ENCODE measurements at places on chromosomes 2 and 18.

DNA sequence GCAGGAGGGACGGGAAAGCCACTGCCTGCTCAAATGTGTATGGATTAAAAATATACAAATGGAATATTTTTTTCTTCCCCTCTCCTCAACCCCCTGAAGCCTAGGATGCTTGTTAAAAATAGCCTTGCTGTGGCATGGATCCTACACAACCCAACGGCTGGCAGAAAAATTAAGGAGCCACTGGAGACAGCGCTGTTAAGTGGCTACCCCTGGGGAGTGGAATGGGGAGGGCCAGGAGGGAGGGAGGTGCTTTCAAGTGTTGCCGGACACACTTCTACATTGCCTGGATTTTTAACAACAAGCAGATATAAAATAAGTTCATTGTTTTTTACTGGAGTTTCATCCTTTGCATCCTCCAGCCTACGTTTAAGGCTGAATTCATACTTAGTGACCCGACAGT, 66.6 kb downstream of the ZBTB7C start:
- DNase-seq = no peak

DNA sequence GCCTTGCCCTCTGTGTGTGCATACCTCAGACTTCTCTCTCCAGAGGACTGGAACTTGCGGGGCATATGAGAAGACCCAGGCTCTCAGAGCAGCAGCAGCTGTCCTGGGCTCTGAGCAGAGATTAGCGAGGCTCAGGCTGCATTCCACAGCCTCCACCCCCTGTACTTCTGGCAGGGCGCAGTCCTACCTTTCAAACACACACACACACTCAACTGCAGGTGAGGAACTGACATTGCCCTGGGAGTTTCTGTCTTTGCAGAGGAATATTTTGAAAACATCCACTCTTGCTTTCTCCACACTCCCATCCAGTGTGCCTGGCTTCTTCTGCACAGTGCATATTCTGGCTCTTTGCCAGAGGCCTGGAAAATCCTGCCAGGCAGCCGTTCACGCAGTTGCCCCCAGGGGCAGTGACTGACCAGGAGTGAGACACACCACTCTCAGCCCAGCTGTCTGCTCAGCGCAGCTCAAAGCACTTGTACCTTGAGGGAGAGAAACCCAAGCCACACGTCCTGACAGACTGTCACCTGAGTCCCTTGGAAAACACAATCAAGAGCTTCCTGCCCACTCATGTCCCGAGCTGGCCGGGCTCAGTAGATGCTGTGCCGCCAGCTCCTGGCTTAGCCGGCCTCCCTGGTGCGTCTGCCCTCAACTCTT, 460.8 kb downstream of the RNF144A start:
- no peak for DNase-seq

GRCh38 chr2:240363746-240364581, 71.5 kb upstream of the GPC1 start:
- no peak for DNase-seq

- no peak for DNase-seq
Observed at GRCh38 chr2:172119089-172119488, 16.4 kb upstream of the DLX2 start.

GRCh38 chr2:205802941-205803340, 120.6 kb downstream of the NRP2 start:
- no peak for DNase-seq

DNA sequence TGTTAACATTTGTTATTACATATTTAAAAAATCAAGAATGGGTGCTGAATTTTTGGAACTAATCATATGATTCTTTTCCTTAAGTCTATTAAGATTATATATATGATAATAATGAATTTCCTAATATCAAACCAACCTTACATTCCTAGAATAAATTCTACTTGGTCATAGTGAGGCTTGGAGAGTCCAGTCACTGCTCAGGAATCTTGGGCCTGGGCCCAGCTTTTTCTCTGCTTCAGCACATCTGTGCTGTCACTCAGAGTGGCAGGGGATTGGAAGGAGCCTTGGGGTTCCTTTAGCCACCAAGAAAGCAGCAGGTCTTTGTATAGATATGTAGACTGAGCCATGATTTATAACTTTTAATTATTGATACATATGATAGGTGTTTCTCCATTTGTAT, 19.9 kb upstream of the ZAP70 start:
- no peak for DNase-seq

- no peak for DNase-seq
Observed at GRCh38 chr2:143802242-143802641, 673.0 kb downstream of the ARHGAP15 start.

DNA sequence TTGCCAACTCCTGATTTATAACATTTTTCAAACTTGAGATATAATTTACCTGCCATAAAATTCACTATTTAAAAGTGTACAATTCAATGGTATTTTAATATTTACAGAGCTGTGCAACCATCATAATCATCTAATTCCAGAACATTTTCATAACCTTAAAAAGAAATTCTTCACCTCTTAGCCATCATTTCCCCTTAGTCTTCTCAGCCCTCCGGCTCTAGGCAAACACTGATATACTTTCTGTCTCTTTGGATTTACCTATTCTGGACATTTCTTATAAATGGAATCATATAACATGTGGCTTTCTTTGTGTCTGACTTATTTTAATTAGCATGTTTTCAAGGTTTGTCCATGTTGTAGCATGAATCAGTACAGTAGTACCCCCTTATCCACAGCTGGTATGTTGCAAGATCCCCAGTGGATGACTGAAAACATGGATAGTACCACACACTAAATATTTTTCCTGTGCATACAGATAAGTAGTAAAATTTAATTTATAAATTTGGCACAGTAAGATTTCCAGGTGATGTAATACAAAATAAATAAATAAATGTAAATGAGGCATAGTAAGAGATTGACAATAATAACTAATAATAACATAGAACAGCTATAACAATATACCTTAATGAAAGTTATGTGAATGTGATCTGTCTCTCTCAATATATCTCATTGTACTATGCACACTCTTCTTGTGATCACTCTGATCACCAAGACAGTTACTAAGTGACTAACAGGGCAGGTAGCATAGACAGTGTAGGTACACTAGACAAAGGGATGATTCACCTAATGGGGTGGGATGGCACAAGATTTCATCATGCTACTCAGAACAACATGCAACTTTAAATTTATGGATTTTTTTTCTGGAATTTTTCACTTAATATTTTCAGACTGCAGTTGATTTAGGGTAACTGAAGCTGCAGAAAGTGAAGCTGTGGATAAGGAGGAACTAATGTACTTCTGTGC, 73.1 kb downstream of the RAB3GAP1 start:
- DNase-seq = no peak

DNA sequence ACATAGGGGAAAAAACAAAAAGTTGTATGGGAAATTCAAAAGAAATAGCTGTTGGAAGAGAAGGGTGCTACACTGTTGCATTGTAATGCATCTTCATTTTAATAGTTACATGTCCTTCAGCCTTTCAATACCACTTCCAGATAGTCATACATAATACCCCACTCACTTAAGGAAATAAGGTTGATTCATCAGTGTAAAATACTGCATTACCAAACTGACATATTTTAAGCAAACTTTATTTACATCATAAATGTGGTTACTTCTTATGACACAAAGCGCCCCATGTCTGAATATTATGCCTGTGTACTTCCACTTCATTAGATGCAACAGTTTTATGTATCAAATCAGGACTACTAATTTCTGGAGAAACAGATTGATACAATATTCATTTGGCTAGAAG, 4.5 kb downstream of the RBMS1 start:
- no peak for DNase-seq

- no peak for DNase-seq
Observed at GRCh38 chr18:80172056-80172455, 63.0 kb downstream of the ADNP2 start.

- DNase-seq = no peak
Observed at GRCh38 chr2:5693287-5694201, 1.4 kb downstream of the SOX11 start.
